ENCODE measurements at places on chromosomes 13 and 19.

- no peak for DNase-seq
These were observed 125.1 kb upstream of the SPATA13 start for GRCh38 chr13:24035411-24035810.

DNA sequence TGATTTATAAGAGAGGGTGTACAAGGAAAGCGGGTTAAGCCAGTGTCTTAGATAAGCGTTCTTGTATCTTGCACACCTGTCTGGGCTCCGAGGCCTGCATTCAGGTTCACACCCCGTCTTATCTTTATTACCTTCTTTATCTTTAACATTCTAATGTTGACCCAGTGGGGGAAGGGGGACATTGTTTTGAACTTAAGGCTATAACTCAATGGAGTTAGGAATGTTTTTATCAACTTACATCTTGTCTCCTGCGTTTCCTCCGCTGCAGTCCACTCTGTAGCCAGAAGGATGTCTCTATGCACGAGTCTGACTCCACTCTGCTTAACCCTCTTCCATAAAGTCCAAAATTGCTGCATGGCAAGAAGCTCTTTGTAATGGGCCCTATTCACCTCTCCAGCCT lies 71.2 kb downstream of the FGF9 start:
- no peak for DNase-seq

GRCh38 chr19:3276341-3276799 lies 51.9 kb downstream of the CELF5 start:
- DNase-seq, result no peak

DNA sequence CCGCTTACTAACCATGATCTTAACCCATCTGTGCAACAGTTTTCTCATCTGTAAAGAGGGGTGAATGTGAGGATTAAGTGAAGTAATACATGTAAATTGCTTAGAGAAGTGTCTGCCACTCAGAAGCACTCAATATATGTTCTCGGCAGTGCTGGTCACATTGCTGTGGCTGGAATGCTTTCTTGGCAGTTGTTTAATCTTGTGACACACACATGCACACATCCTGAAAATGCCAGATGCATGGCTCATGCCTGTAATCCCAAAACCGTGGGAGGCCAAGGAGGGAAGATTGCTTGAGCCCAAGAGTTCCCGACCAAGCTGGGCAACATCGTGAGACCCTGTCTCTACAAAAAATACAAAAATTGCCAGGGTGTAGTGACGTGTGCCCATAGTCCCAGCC lies 4.9 kb upstream of the DMKN start:
- DNase-seq, result no peak

- no peak for DNase-seq
These were observed 72.4 kb upstream of the RGCC start for GRCh38 chr13:41384749-41385503.

GRCh38 chr19:45575216-45575615 lies 9.4 kb downstream of the OPA3 start:
- DNase-seq, result no peak

DNA sequence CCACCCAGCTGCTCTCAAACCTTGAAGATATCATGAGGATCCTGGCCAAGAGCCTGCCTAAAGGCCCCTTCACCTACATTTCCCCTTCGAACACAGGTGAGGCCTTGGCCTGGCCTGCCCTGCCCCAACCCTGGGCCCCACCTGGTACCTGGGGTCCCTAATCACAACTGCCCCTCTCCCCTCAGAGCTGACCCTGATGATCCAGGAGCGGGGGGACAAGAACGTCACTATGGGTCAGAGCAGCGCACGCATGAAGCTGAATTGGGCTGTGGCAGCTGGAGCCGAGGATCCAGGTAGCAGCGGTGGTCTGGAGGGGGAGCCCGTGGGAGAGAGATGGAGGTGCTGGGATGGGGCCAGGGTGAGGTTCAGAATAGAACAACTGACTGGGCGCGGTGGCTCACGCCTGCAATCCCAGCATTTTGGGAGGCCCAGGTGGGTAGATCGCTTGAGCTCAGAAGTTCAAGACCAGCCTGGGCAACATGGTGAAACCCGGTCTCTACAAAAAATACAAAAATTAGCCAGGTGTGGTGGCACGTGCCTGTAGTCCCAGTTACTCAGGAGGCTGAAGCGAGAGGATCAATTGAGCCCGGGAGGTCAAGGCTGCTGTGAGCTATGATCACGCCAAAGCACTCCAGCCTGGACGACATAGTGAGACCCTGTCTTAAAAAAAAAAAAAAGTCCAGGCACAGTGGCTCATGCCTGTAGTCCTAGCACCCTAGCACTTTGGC lies 17.5 kb downstream of the DDX39A start:
- DNase-seq, result no peak

DNA sequence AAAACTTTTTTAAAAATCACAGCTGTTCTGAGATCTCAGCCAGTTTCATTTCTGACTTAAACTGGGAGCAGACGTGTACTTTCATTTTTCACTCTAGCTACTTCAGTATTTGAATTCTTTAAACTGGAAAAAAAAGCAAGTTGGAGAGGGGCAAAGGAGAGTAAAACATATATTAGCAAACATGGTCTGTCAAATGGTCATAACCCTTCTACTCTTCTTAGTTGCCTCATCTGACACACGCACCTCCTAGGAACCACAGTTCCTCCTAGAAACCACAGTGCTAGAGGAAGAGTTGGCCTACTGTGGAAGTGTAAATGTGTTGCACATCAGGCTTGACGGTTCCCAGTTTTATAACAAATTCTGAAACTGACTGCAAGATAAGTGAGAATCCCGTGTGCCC lies 47.2 kb downstream of the TM9SF2 start:
- peak; percentile 60 for DNase-seq

GRCh38 chr19:23283925-23284324 lies 33.7 kb upstream of the ZNF724 start:
- DNase-seq, result no peak

- no peak for DNase-seq
These were observed 11.5 kb upstream of the CCDC97 start for GRCh38 chr19:41298348-41298964.

- DNase-seq, result no peak
These were observed 5.0 kb downstream of the TLE5 start for GRCh38 chr19:3057275-3057714.

DNA sequence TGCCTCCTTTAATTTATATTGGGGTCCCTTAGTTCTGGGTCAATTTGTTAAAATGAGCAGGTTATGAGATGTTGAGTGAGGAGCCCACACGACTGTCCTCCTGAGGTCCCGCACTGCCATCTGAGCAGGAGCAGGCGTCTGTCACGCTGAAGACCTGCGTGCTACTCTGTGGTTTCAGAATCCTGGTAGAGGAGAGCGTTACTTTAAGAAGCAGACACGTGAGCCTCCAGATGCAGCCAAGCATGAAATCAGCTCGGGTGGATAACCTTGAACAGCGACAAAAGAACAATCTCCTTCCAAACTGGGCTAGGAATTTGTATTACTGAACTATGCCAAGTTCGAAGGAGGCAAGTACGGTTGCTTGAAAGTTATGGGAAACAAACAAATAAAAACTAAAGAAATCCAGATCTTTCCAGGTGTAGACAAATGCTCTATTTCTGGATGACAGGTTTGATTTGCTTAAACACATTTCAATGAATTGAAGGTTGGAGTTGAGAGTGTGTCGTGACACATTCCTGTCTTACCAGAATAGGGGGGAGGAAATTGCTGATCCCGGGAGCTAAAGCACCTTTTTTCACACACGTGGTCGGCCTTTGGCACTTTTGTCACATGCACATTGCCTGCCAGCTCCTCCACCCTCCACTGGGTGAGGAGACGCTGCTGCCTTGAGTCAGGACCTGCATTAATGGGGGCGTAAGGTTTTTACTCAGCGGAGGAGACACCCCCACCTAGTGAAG lies 945.5 kb upstream of the SLC10A2 start:
- DNase-seq, result no peak

DNA sequence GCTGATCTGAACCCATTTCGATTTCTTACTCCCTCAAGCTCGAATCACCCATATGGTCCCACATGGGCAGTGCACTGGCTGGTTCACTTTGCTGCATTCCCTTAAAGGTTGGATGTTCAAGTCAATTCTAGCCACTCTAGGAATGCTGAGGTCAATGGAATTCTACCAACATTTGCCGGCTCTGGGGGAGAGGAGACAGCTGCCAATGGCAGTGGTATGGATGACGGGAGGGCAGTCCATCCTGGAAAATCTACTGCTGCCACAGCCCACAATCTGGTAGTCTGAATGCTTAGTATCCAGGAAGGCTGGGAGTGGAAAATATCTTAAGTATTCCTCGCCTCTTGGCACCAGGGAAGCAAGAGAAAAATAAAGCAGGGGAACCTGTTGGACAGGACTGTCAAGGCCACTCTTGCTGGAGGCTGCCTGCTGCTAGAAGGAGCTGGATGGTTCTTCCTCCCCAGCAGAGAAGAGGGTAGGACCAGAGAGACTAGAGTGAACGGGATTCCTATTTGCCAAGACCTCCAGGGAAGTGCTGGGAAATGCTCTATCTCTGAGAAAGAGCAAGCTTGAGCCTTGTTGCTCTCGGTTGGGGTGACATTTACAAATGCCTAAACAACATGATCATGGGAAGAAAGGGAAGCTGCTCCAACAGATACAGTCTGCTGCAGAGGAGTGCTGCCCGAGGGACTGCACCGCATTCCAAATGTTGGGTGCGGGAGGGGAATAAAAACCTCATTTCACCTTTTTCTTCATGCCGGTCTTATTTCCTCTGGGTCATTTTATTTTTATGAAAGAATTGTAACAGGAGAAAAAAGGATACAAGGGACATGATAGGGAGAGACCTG lies 20.7 kb upstream of the HMGB1 start:
- no peak for DNase-seq

- DNase-seq, result no peak
These were observed 186.8 kb upstream of the SOX1 start for GRCh38 chr13:111880185-111880584.

DNA sequence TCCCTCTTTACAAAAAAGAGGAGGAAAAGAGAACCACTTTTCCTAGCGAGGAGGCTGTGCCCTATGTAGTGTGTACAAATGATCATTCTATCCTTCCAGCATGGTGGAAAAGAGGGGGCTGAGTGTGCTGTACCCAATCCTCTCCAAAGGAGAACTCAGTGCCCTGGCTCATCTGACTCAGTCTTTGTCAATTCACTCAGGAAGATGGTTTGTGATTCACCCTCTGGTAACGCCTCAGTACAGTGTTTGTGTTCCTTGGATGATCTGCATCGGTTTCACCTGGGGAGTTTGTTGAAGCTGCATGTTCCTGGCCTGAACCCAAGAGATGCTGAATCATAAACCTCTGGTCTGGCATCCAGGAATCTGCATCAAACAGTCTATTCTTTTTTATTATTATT lies 18.3 kb upstream of the ENOX1 start:
- no peak for DNase-seq

DNA sequence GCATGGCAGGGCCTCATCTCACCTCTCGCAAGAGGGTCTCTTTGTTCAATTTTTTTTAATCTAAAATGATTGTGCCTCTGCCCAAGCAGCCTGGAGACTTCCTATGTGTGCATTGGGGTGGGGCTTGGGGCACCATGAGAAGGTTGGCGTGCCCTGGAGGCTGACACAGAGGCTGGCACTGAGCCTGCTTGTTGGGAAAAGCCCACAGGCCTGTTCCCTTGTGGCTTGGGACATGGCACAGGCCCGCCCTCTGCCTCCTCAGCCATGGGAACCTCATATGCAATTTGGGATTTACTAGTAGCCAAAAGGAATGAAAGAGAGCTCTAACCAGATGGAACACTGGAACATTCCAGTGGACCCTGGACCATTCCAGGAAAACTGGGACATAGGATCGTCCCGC lies 8.0 kb downstream of the FXYD3 start:
- no peak for DNase-seq

DNA sequence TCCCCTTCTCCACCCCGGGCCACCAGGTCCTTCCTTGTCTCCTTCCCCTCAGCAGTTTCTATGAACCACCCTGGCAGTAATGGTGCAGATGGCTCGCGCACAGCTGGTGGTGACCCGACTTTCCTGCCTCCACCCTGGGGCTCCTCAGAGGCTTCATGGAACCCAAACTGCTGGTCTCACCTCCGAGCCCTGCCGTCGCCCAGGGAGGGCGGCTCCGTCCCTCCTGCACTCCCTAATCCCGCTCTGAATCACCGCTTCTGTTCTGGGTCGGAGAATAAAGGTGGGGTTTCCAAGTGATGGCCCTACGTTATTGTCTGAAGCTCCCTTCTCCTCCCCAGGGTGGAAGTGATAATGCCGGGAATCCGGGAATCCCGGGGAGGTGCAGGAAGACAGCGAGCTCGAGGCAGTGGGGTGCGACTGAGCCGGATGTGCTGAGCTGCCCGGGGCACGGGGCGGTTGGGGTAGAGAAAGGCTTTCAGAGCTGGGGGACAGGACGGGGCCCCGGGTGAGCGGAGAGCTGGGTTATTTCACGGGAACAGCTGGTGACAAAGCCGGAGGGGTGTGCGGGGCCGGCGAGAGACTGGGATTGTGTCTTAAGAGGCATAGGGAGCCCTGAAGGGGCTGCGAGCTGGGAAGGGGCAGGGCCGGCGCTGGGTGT lies 711 bp downstream of the FUT2 start:
- no peak for DNase-seq

DNA sequence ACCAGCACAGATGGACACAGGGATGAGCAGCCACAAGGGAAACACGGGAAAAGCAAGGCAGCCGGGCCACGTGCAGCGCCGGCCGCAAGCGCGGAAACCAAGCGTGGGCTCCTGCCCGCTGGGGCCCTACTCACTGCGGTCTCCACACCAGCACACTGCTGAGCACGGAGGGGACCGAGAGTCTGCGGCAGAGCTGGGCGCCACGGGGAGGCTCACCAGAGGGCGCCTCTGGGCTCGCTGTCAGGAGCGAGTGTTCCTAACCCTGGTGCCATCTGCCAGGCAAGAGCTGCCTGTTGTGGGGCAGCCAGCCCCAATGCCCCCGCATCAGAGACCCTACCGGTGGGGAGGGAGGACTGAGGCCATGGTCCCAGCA lies 26.5 kb downstream of the MPND start:
- DNase-seq, result no peak

GRCh38 chr19:32067685-32068084 lies 277.7 kb upstream of the ZNF507 start:
- DNase-seq, result no peak

- DNase-seq, result no peak
These were observed 105.7 kb upstream of the SLC15A1 start for GRCh38 chr13:98858191-98858590.

- no peak for DNase-seq
These were observed 102.6 kb upstream of the SERP2 start for GRCh38 chr13:44271031-44271455.

DNA sequence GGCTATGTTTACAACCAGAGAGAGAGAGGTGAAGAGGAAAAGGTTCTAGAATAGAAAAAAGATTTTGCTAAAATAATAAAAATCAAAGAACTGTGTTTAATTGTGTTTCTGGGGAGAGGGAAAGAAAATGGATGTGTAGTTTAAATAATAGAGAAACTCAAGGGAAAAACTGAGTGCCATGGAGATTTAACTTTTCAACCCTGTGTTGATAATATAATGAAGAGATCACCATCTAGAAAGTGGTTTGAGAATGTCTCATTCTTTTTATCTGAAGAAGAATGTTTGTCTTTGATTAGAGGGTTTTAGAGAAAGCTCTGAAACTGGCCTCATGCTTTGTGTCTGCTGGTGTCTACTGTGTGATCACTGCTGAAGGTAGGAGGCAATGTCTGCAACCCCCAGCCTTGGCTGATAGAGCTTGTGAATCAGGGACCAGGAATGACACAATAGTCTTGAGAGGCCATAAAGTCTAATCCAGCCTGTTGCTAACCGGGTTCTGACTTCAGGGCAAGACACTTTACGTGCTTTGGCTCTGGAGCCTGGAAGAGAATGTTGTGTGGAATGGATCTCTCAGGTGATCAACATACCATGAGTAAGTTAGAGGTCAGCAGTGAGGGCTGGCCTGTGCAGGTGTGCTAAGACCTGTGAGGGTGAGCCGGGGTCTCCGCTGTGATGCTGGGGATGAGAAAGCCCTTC lies 5.4 kb downstream of the COL4A2 start:
- DNase-seq, result no peak

GRCh38 chr19:19591133-19591825 lies 27.2 kb downstream of the PBX4 start:
- peak; percentile 84 for DNase-seq
